ENCODE measurements at places on chromosomes 2 and 18. TPM values are rescaled to one million over a fixed set of nuclear protein-coding genes. Genes with fewer than 3 reads are reported as not detected.

DNA sequence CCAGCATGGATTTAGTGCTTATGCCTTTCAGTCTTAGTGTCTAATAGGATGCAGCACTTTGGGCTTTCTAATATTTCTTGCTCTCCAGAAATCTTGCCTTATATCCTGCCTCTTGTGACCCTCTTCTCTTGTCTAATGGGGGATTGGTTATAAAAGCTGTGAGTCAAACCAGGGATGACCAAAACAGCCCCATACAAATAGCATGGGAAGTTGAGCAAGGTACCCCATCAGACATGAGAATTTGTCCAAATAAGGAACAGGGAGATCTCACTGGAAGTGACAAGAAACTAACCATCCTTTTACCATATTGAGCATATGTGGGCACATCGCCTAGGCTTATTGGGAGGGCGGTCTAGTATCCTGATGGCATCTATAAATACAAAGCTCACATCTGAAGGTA lies 78.8 kb upstream of the BZW1 start:
- DNase-seq, result no peak

DNA sequence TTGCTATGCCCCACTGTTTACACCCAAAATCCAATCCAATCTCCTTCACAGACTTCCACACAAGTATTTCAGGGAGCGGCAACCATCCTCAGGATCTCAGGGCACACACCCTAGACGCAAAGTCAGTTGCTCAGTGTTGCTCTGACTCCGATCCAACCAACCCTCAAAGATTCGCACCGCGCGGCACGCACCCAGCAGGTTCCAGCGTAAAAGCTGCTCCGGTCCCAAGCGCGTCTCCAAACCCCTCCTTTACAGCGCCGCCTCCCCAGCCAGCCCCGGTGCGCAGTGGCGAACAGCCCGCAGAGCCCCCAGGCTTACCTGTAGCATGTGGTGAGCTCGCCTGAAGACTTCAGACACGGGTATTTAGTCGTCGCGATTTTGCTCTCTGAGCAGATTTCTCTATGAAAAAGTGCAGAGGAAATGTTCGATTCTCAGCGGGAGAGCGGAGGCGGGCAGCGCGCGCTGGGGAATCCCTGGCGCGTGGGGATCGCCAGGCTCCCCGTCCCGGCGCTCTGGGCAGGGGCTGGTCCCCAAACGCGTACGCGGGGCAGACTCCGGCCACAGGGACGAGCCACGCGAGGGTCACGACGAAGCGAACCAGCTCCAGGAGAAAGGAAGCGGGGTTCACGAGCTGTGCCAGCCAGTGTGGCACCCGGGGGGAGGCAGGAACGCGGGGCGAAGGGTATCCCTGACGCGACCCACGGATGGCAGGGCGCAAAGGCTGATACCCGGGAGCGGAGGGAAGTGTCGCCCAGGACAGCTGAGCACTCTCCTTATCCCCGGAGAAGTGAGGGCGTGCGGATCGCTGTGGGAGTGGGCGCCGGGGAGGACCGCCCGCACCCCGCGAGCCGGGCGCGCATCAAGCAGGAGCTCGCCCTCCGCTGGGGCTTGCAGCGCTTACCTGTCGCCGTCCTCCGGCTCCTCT lies 650 bp downstream of the CCBE1 start:
- DNase-seq, result no peak

The CPO gene
- 1.8 TPM for polyA plus RNA-seq

- DNase-seq, result no peak
Observed at GRCh38 chr2:856456-856855, 94.2 kb upstream of the SNTG2 start.

The CRIM1 gene
- polyA plus RNA-seq, result 92.8 TPM

- DNase-seq, result no peak
Observed at GRCh38 chr2:10584843-10585475, 104.8 kb downstream of the NOL10 start.

The DTNA gene
- polyA plus RNA-seq, result 18.5 TPM

The GAL3ST2 gene
- 0.21 TPM for polyA plus RNA-seq

DNA sequence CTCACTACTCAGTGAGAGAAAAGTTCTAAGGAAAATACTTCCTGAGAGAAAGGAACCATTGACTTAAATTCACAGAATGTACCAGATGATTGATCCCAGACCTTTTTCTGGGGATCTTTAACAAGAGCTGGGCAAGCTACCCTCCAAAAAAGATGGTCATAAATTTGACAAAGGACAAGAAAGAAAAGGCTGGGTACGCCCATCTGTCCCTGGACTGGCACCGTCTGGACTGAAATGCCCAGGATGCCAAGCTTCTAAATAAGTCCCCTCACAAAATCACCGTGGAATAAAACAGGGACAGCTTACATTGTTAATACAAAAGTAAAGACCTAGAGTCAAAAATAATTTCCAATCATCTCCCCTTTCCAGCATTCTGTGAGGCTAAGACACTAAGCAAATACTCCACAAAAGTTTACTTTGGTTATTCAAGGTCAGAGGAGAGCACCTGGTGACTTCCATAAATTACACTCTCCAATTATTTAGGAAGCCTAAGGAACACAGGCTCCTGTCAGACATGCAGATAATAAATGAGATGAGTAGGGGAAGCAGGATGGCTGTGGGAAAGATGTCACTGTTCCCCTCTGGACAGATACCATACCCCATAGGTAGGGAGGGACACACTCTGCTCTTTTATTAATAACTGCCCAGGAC lies 69.9 kb downstream of the UXS1 start:
- DNase-seq, result no peak

DNA sequence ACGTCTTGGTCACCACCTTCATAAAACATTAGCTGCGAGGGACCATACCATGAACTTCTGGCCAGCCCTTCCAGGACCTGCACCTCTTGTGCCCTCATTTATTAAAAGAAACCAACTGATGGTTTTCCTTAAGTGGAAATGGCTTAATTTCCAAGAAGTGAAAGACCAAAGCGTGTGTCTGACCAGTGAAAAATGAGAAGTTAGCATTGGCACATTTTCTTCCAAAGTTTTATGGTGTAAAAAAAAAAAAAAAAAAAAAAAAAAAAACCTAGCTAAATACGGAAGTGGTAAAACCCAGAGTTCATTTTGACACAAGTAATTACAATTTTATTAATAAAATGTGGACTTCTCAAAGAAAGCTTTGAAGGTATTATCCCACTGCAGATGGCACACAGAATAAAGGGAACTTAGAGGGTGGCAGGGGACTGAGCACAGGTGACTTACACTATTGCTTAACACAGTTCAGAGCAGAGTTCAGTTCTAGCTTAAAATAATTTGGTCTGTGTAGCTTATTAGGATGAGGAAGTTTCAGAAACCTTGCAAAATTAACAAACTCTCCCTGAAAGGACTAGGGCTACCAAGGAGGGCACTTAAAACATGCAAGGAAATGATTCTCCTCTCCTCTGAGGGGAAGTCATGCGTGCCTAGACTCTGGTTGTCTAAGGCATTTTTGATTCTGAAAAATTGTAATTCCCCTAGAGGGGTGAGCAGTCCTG lies 42.2 kb upstream of the EPG5 start:
- DNase-seq, result no peak

The NOL4 gene
- 4.0 TPM for polyA plus RNA-seq

- no peak for DNase-seq
Observed at GRCh38 chr2:129481306-129482219, 497.9 kb upstream of the RAB6C start.

The NFU1 gene
- polyA plus RNA-seq, result 52.5 TPM

DNA sequence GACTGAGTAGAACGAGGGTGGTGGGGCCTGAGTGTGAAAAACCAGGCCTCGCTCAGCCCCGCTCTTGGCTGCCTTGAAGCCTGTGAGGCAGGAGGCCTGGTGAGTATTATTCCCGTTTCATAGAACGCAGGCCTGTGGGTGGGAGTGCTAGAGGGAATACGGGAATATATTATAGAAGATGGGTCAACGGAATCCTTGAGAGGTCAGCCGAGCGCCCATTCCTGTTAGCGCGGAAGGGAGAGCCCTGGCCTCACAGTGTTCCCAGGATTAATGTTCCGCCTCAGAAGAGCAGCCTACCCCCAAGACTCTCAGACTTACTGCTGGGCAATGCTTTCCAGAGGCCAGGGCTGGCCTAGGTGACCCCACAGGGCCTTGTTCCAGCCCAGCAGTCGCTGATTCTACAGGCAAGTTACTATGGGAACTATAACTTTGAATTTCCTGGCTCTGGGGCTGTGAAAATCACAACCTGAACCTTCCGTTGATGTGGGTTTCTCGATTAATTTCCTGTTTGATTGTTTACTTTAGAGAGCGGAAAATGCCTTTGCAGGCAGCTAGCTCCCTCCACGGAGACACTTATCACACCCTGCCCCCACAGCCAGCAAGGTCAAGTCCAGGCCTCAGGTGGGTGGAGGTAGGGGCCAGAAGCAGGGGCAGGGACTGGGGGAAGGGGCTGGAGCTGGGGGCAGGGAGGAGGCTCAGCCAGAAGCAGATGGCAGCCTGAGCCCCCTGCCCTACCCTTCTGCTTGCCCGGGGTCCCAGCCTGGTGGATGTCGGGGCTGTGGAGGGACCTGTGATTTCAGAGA lies 108.3 kb downstream of the SMAD7 start:
- no peak for DNase-seq

DNA sequence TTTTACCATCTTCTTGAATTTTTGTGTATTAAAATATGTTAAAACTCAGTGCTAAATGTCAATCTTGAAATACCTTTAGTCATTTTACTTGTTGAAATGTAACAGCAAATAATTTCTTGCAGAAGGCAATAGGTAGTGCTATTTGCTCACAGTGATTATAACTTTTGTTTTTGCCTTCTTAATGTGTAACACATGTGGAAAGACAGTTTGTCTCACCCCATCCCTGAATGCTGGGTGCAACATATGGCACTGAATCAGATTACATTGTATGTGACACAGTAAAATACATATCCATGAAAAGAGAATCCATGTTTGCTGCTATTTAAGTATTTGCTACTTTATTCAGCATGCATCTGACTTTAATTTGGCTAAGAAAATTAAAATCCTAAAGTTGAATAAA lies 35.3 kb downstream of the FRZB start:
- DNase-seq, result no peak

- DNase-seq, result no peak
Observed at GRCh38 chr2:43326101-43326825, 99.9 kb upstream of the ZFP36L2 start.

DNA sequence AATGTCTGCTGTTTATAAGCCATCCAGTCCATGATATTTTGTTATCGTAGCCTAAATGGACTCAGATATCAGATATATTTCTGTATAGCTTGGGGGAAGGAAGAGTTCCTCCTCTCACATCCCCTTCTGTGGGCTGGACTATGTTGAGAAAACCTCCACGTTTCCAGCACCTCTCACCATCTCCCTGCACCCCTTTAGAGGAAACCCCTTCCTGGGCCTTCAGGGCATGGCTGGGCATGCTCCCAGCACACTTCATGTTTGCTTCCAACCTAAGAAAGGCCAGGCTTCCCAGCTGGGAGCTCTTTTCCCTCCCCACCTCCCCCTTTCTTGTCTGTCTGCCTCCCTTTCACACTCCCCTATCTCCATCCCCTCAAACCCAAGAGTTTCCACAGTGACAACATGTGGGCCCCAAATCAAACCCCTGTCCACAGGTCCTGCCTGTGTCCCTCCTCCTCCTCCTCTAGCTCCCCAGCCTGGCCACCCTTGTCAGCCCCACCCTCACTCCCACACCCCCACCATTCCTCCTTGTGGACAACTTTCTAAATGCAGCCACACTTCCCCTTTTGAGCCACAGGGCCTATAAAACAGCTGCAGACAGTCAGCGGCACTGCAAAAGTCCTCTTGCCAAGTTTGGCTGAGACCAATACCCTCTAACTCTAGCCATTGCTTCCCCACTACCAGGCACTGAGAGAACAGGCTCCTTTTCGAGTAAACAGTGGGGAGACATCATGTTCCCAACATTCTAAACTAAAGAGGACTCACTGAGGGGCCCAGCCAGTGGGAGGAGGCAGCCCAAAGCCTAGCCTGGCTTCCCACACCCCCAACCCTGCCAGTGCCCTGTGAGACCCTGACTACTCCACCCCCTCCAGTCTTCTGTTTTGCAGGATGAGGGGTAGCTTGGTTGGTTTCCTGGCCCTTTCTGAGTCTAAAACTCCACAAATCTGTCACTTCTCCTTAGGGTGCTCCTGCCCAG lies 120.5 kb downstream of the ZFP36L2 start:
- no peak for DNase-seq

DNA sequence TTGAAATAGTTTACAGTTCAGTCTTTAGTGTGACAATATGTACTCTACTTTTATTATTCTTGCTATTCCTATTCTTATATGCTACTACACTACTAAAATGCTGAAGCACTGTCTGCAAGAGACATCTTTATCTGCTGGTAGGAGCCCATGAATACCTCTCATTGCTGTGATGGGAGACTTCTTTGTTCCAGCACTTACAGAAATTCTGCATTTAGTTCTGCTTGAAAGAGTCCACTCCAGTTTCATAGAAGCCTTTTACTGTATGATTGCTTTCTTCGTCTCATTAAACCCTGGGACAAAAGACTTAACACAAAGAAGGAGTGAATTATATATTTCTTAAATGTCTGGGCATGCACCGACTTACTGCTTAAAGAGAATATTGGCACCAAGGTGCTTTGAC lies 272.7 kb downstream of the CD226 start:
- no peak for DNase-seq

DNA sequence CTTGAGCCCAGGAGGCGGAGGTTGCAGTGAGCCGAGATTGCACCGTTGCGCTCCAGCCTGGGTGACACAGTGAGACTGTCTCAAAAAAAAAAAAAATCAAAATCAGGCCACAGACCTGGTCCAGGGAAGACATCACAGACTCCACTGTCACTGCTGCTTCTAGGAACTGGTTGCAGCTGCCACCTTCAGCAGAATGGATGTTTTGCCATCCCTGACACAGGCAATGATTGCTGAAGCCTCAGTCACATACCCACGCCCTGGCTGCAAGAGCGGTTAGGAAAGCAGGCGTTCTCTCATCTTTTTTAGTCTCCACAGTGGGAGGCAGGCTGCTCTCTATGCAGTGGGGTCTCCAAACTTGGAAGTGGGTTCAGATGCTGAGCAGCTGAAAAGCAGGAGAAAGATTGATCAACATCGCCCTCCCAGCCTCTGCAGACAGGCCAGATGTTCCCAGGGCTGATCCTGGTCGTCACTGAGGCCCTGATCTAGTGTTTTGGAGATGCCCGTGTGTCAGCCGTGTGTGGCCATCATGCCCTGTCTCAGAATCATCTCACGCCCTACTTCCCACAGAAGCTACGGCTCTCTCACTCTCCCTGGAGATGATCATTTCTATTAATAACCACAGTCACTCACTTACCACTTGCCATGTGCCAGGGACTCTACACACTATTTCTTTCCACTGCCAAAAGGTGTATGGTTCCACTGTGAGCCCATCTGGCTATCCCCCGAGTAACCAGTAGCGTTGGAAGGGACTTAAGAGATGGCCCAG lies 91.8 kb downstream of the PLB1 start:
- no peak for DNase-seq

GRCh38 chr2:31651267-31651666 lies 70.5 kb upstream of the SRD5A2 start:
- no peak for DNase-seq

The FAM161A gene
- polyA plus RNA-seq, result 35.7 TPM

GRCh38 chr2:177908182-177908581 lies 164.4 kb downstream of the PDE11A start:
- no peak for DNase-seq
